ENCODE measurements at places on chromosomes 4 and X.

DNA sequence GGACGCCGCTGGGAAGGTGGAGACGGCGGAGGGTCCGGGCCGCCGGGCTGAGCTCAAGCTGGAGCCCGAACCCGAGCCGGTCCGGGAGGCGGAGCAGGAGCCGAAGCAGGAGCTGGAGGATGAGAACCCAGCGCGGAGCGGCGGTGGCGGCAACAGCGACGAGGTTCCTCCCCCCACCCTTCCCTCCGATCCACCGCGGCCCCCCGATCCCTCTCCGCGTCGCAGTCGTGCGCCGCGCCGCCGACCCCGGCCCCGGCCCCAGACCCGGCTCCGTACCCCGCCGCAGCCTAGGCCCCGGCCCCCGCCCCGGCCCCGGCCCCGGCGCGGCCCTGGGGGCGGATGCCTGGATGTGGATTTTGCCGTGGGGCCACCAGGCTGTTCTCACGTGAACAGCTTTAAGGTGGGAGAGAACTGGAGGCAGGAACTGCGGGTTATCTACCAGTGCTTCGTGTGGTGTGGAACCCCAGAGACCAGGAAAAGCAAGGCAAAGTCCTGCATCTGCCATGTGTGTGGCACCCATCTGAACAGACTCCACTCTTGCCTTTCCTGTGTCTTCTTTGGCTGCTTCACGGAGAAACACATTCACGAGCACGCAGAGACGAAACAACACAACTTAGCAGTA, 483 bp downstream of the USP27X start:
- DNase-seq = no peak

GRCh38 chr4:87103691-87104187, 116.7 kb downstream of the KLHL8 start:
- peak; percentile 59 for DNase-seq

GRCh38 chr4:38177641-38178391, 217.6 kb downstream of the PTTG2 start:
- peak; percentile 52 for DNase-seq

DNA sequence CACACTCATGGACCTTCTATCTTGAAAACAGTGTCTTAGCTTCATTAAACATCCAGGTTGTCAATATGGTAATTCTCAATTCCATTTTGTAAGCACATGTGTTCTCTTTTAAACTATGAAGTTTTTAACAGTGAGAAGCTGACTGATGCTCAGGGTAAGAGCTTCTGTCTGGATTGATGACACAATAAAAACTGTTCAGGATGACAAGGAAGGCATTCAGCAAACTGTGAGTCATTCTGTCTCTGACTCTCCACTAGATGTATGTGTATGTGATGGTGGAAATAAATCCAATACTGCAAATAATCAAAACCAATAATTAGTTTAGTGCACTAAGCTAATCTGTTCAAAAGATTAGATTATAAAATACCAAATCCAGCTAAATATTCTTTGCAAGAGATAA, 115.3 kb upstream of the ARX start:
- no peak for DNase-seq

DNA sequence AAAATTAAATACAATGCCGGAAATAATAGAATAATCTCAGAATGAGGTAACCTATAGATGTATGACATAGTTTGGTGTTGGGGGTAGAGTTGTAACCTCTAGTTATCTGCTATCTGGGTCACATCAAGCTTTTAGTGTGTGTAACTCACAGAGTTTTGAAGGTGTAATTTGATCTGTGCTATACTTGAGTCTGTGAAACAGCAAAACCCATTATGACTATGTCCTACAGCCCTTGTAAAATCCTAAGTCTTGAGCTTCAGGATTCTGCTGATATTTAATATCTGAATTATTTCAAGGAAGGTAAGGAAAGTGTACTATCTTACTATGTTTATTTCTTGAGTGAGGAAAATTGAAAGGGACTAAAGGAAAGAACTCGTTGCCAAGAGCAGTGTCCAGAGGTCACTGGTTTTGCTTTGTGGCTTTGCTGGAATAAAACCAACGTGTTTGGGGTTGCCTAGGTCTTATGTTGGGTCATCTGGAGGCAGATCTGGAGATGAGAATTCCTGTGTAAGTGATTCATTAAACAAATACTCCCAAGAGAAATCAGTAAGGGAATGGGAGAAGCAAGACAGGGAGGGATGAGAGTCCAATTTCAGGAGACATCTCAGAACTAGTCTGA, 107.8 kb upstream of the CBLL2 start:
- DNase-seq = no peak

DNA sequence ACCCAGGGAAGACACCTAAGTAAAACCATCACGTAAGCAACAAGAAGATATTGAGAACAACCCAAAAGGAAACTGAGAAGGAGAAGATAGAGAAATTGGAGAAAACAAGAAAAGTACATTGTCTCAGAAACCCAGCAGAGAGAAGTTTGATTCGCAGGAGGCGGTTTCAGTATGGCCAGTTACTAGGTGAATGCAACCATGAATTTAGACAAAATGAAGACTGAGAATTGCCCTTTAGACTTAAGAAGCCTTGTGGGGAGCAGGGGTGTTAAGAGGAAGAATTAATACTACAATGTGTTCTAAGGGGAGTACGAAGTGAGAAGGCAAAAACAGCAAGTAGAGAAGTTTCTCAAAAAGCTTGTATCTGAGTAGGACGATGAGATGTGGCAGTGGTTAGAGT, 229.3 kb upstream of the NEIL3 start:
- no peak for DNase-seq

GRCh38 chr4:87624698-87625097, 16.4 kb downstream of the DSPP start:
- no peak for DNase-seq
